Dorsolateral prefrontal cortex (tissue), 122 donors: ENCODE measurements at places on chromosomes 5 and 9.
A peak's percentile ranks its signal among the peaks of the same experiment; 100 is the strongest.

DNA sequence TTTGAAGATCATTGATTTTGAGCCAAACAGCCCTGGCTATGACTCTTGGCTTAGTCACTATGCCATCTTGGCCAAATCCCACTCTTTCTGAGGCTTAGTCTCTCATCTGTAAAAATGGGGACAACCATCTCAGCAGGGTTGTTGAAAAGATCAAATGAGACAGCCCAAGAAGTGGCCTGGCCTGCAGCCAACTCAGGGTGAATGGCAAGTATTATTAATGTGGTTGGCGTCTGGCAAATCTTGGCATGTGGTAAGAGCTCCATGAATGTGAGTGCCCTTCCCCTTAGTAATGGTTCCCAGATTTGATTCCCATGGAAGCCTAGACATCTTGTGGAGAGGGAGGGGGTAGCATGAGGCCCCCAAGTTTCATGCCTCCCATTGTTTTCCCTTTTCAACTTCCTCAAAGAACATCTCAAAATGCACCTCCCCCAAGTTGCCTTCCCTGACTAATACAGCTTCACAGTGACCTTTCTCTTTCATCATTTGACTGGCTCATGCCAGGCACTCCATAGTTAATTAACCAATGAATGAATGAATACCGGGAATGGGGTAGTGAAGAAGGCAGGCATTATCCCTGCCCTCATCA lies 11.8 kb upstream of the TGFBI start:
- DNase-seq = peak; percentile 6

GRCh38 chr5:52925001-52925400 lies 64.2 kb upstream of the ITGA2 start:
- DNase-seq = no peak

GRCh38 chr5:342501-343460 lies 21.3 kb downstream of the AHRR start:
- no peak for DNase-seq

- DNase-seq = no peak
These were observed 58.0 kb downstream of the ANKRD33B start for GRCh38 chr5:10621832-10622231.

GRCh38 chr5:8895062-8895461 lies 650.8 kb downstream of the SEMA5A start:
- DNase-seq = no peak

DNA sequence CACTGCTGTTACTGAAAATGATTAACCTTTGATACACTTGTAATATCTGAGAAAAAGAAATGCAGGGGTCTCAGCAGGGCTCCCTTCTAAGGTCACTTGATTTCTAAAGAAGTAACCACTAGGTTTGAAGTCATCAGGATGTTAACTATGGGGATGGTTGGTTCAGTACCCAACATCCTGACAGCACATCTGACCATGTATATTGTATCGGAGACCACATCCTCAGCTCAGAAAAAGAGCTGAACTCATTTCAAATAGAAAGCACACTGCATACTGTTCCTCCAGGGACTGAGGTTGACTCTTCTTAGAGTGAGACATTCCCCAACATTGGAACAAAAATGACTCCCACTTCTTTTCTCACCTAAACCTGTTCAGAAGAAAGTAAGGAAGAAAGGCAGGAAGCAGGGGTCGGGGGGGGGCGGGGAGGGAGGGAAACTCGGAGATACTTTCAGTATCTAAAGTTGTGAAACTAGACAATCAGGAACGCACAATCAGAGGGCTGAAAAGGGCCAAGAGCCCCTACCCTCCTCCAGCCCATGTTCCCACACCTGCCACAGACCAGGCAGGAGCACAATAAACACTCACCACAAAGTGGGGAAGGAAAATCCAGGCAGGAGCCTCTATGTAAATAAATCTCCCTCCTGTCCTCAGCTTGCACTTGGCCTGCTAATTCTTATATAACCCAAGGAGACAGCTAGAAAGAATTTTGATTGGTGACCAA lies 730 bp upstream of the GZMA start:
- DNase-seq = no peak

DNA sequence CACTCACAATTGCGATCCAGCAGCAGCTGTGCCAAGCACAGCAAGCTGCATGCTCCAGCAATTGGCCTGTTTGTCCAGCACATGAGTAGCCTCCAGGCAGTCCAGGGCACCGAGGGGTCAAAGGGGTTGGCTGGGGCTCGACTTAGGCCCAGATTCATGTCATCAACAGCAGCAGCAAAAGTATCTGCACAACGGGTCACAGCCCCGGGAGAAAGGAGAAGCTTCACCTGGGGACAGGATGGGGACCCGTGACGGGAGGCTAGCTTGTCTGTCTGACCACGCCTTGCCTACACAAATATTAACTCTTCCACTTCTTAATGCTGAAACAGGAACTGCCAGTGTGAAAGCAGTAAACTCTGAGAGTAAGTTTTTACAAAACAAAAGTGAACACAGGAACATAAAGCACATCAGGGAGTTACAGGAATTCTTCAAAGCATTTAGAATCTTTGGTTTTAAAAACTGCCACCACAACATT lies 191.2 kb downstream of the PIK3R1 start:
- no peak for DNase-seq

DNA sequence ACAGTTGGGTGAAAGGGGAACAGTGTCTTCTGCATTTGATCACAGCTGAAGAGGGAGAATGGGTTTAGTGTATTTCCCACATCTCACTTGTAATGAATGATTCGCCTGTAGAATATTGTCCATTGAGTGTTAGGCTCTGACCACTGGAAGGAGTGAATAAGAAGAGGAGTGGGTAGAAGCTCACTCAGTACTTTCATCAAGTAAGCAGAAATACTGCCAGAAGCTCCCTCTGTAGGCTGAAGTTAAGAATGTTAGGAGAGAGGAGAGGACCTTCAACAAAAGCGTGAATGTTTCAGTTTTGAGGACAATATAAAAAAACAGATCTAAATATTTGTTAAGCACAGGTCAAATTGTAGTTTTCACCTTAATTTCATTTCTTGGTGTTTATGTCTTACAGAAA lies 27.5 kb downstream of the FSD1L start:
- no peak for DNase-seq

DNA sequence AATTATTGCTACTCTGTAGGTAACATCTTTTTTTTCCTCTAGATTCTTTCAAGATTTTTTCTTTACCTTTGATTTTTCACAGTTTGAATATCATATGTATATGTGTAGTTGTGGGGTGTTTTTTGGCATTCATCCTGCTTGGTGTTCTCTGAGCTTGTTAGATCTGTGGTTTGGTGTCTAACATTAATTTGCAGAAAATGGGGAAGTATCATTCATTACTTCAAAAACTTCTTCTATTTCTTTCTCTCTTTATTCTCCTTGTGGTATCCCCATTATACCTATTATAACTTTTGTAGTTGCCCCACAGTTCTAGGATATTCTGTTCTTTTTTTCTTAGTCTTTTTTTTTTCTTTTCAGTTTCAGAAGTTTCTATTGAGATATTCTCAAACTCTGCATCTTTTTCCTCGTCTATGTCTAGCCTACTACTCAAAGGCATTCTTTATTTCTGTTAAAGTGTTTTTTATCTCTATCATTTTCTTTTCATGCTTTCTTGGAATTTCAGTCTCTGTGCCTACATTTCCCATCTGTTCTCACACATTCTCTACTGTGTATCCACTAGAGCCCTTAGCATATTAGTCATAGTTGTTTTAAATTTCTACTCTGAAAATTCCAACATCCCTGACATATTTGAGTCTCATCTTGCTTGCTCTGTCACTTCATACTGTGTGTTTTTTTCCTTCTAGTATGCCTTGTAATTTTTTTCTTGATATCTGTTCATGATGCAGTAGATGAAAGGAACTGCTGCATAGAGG lies 60.1 kb upstream of the GNA14 start:
- DNase-seq = no peak

DNA sequence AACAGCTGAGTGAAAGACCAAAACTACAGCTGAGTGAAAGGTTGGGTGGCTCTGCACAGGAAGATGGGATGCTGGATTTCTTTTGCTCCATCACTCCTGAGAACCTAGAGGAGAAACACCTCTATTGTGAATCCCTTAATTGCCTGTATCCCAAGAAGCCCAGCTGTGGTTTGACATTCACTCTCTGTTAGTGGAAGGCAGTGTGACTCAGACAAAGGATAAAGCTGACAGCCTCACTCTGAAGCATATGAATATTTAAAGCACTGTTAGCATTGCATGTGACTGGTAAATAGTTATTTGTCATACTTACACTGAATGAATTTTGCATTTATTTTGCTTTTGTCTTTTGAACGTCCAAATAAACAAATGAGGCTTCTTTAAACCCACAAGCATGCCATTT lies 367.1 kb upstream of the RIOK2 start:
- no peak for DNase-seq

DNA sequence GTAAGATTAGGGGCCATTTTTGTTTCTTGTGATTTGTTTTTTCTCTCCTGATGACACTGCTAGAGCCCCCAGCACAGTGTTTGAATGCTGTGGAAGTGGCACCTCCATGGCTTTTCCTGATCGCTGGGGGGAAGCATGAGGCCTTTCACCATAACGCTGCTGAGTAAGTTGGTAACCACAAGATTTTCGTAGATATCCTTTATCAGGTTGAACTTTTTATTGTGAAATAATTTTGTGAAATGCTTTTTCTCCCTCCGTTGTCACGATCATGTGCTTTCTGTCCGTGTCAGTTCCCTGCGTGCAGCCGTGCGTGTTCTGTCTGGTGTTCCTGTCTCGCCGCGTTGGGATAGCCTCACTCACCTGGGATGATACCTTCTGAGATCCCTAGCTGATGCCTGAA lies 59.4 kb downstream of the EHMT1 start:
- no peak for DNase-seq

GRCh38 chr5:173941758-173942401 lies 47.1 kb upstream of the C5orf47 start:
- DNase-seq = no peak

DNA sequence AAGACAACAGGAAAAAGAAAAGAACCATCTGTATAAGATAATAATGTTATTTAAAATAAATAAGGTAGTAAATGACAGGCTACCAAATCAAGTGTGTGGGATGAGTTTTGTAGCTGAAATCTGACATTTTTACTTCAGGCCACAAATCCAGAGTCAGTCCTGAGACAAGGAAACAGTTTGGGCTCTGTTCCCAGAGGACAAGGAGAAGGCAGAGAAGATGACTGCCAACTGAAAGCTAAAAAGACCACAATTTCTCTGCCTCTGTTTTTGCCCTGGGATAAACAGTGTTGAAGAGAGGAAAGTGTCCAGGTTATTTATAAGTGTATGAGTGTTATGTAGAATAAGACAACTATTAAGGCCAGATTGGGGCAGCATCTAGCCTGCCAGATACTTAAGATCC lies 180.5 kb downstream of the NFIB start:
- DNase-seq = no peak
